ENCODE measurements at places on chromosomes 1 and 21.

DNA sequence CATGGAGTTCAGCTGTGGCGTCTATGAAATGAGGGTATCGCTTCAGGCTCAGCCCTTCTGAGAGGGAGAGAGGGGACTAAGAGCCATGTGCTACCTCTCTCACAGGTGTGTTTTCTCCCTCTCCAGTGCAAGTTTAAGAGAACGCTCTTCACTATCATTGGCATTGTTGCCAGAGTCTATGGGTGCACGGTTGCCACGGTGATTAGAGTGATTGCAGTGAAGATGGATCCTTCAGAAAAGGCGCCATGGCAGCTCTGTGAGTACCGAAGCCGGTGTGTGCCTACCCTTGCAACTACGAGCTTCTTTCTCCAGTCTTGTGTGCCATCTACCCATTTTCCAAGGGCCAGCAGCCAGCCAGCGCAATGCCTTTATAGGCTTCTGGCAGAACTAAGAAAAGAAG is 290.5 kb downstream of the OMA1 start:
- no peak for DNase-seq

GRCh38 chr1:92029241-92029922 is 403 bp upstream of the EPHX4 start:
- no peak for DNase-seq

GRCh38 chr1:20610970-20611369 is 22.1 kb downstream of the CDA start:
- DNase-seq = no peak

DNA sequence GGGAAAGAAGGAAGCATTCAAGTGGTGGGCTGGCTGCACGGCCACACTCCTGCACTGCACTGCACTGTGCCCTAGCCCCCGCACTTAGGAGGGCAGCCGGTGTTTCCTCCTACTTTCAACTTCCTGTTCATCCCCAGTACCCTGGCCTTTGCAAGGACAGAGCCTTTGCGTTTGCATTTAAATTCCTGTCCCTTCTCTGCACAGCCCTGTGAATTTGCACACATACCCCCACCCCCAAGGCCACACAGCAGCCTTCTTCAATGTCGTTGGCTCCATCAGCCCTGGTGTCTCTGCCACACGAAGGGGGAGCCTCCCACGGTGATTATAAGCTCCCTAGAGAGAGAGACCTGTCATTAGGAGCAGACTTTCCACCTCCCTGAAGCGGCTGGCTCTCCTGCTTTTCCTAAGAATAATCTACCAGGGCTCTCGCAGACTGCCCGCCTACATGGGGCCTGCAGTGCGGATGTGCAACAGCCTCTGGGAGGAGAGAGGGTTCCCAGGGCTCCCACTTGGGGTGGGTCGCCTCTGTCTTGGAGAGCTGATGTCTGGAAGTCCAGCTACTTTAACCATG is 13.2 kb upstream of the SLC45A3 start:
- DNase-seq = no peak

DNA sequence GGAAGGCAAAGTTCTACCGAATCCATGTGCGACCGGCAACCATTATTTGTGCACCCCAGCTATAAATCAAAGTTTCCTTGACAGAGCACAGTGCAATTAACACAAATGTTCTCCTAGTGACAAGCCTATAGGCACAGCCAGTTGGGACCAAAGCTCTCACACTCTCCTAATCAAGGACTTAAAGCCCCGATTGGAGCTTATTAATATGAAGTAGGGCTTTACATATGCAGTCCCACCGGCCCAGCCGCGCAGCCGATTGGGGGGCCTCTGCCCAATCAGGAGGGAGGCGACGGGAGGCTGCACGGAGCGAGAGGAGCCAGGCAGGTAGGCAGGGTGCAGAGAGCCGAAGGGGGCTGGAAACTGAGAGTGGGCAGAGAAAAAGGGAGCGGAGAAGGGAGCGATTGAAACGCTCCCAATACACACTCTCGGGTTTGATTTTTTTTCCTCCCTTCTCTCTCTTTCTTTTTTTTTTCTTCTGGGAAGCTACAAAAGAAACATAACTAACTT is at the start of gene ESRRG:
Gene ESRRG, minus strand, starts transcription at position 156 of the 507 bp plus-strand sequence. Its CDS starts 130 bp downstream, at position 26.
- DNase-seq = no peak

GRCh38 chr21:46122758-46123683 is 25.1 kb downstream of the COL6A2 start:
- no peak for DNase-seq

DNA sequence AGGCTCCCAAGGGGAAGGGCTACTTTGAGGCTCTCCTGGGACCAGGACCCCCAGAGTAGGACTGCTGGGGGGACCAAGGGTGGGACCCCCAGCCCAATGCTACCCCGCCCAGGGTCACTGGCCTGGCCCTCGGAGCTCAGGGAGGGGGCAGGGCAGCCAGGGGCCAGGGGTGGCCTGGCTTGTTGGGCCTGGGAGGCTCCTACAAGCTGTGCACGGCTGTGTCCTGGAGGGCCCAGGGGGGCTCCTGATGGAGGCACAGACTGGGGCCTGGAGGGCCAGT is 2.2 kb downstream of the HES4 start:
- no peak for DNase-seq

DNA sequence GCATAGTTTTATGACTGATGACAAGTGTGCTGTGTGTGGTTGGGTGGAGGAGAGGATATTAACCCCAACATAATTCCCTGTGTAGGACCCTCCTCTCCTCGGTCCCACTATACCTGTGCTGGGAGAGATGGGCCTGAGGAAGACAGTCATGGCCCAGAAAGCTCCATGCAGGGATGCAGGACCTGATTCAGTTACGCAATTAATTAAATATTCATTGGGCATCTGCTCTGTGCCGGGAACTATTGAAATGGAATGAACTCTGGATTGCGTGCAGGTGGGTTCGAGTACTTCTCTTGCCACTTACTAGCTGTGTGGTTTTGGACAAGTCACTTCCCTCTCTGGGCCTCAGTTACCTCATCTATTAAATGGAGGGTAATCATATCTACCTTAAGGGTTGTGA is 74.6 kb downstream of the CD247 start:
- no peak for DNase-seq

GRCh38 chr21:41418393-41418792 is 7.6 kb upstream of the MX1 start:
- DNase-seq = no peak

DNA sequence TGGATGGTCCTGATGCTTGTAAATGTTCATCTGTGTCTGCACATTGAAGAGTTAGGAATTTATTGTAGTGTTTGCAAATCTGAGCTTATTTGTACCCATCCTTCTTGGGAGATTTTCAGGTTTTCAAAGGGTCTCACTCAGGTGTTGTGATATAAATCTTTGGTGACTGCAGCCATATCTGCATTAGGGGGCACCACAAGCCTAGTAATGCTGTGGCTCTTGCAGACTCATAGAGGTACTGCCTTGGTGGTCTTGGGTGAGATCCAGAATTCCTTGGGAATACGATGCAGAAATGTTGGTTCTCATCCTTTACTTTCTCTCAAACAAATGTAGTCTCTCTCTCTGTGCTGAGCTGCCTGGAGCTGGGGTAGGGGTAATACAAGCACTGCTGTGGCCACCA is 405.9 kb downstream of the TTLL7 start:
- DNase-seq = no peak

DNA sequence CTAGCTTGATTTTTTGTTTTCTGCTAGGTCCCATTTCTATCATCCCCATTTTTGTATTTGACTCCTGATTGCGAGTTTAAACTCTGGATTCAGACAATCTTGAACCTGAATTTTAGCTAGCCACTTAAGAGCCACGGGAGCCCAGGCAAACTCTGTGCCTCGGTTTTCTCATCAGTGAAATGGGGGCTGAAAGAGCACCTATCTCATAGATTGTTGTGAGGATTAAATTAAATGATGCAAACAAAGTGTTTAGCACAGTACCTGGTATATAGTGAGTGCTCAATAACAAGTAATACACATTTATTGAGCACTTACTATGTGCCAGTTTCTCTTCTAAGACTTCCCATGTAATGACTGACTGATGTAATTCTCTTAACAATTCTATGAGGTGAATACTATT is 158.1 kb upstream of the POU3F1 start:
- DNase-seq = no peak

GRCh38 chr1:3774946-3775489 is 2.5 kb downstream of the SMIM1 start:
- DNase-seq = no peak

DNA sequence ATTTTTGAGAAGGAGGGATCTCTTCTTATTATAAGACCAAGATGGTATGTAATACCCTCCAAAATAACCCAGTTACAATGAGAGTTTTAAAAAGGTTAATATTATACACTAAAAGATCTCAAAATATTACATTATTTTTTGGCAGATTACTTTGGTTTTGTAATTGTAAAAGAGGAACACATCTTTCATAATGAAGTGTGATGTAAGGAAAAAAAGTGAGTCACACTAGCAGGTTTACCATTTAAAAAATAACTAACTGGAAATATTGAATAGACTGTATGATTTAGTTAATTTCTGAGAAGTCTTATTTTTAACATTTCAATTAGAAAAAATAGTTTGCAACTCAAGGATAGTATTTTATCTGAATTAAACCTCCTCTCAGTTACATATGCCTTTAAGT is 1.1 kb downstream of the F5 start:
- DNase-seq = no peak

GRCh38 chr1:30789388-30790255 is 32.0 kb upstream of the LAPTM5 start:
- DNase-seq = no peak

DNA sequence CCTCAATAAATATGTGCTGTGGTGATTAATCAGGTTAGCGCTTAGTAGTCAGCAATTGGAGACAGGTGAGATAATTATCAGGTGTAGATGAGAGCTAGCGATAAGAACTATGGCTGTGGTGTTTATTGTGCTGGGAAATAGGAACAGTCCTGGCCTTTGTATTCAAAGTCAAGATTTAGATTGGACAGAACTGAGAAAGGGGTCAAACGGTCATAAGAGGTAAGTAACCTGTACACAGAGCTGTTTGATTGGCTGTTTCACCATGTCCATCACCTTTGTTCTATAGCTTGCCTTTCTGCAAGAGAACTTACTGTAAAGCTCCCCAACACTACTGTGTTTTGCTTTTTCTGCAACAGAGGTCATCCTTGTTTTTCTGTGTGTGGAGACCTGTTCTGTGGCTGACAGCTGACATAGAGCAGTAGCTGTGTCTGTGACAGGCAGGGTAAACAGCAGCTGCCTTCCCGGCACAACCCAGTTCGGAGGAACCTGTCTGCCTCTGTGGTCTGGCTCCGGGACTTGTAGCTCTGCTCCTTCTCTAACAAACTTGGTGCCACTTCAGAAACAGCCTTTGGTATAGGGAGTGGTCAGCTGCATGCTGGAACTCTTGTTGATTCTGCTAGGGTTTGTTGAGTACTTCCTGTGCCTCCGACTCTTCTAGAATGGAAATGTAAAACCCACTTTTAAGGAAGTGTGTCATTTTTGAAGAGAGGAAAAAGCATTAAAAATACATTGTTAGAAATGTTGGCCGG is 21.1 kb upstream of the CDC42 start:
- no peak for DNase-seq

- DNase-seq = no peak
Measured at GRCh38 chr1:224592636-224593582, 23.2 kb upstream of the CNIH3 start.

DNA sequence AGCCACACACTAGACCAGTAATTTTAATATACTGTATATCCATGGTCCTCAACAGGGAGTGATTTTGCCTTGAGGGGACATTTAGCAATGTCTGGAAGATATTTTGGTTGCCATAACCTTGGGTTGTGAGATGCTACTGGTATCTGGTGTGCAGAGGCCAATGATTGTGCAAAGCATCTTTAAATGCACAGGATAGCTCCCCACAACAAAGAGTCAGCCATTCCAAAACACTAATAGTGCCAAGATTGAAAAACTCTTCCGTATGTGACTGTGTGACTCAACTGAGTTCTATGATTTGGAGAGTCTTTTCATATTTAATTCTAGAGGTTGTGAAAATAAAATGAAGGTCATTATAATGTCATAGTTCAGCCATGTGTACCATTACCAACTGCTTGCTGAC is 141.4 kb upstream of the CACYBP start:
- DNase-seq = no peak

DNA sequence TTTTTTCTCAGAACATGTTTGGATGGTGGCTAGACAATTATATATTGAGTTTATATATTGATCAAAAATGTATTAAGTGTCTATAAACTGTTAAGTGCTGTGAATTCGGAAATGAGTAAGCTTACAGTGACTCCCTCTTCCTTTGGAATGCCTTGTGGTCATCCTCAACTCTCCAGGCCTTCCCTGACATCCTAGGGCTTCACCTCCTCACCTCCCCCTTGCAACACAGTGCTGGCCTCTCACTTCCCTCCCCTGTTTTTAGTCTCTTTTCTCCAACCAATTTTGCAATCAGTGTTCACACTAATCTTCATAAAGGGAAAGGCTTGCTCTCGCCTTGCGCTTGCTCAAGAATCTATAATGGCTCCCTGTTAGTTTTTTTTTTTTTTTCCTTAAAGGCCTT is 95.1 kb upstream of the C1orf21 start:
- DNase-seq = no peak

DNA sequence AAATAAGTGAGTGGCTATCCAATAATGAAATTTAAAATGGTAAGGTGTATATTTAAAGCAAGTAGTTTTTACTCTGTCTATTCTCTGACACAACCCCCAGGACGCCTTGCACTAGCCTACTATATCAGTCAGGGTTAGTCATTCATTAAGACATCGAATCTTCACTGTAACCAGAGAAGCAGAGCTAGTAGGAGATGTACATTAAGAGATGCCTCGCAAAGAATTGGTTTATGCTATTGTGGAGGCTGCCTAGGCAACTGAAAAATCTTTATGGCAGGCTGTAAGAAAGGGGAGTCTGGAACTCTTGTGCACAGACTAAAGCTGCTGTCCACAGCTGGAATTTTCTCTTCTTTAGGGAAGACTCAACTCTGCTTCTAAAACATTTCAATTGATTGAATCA is 28.8 kb downstream of the NTNG1 start:
- no peak for DNase-seq

- DNase-seq = no peak
Measured at GRCh38 chr1:230621324-230622030, 20.8 kb upstream of the COG2 start.

GRCh38 chr1:203937678-203938330 is 76.4 kb downstream of the SNRPE start:
- DNase-seq = no peak

GRCh38 chr1:157785248-157785647 is 8.3 kb upstream of the FCRL2 start:
- DNase-seq = no peak

- DNase-seq = no peak
Measured at GRCh38 chr1:237098541-237098940, 56.6 kb downstream of the RYR2 start.

GRCh38 chr1:158552296-158552695 is 1.9 kb downstream of the OR6Y1 start:
- DNase-seq = no peak

- DNase-seq = no peak
Measured at GRCh38 chr1:235649368-235650163, at the start of gene GNG4. GNG4 (minus strand) TSS chr1:235649784; CDS start chr1:235583838, 65,946 bp downstream.

GRCh38 chr1:69824932-69825331 is 257.2 kb downstream of the LRRC7 start:
- DNase-seq = no peak

- no peak for DNase-seq
Measured at GRCh38 chr21:34018910-34019309, 54.5 kb upstream of the MRPS6 start.

- DNase-seq = no peak
Measured at GRCh38 chr1:30900931-30901560, 7.5 kb downstream of the SDC3 start.
